ENCODE measurements at places on chromosomes 7 and 10.

DNA sequence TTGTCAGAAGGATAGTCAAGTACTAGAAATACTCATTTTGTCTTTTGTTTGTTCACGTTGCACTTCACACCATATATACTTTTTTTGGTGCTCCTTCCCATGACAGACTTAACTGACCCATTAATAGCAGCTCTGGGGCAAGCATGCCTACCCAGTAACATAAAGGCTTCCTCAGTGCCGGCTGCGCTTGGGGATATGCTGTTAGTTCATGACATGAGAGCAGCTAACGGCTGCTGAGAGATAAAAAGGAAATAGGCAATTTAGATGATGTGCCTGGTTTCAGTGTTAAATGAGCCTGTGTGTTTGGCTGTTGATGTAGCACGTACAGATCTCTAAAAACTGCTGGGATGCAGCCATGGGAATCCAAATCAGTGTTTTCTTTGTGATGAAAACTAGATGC lies 86.4 kb downstream of the TAX1BP1 start:
- no peak for DNase-seq

GRCh38 chr10:21173802-21174714 lies 276.9 kb upstream of the NEBL start:
- peak; percentile 45 for DNase-seq

DNA sequence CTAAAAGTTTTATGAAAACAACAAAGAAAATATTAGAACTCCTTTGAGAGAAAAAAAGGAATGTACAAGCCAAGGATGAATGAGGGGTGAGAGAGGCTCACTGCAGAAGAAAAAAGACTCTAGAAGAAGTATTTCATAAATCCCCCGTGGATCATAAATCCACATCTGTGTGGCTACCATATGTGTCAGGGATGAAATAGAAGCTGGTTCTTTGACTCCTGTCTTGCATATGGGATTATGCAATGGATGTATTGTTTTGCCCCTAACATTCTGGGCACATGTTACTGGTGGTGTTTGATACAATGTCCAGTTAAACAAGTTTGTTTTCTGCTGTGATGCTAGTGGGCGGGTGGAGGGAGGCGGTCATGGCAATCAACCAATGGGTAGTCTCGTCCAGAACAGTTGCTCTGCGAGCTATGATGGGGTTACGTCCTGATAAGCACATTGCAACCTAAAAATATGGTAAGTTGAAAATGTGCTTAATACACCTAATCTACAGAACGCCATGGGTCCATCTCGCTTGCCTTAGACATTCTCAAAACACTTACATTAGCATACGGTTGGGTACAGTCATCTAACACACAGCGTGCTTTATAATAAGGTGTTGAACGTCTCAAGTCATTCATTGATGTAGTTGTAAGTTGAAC lies 34.1 kb upstream of the PITRM1 start:
- no peak for DNase-seq

DNA sequence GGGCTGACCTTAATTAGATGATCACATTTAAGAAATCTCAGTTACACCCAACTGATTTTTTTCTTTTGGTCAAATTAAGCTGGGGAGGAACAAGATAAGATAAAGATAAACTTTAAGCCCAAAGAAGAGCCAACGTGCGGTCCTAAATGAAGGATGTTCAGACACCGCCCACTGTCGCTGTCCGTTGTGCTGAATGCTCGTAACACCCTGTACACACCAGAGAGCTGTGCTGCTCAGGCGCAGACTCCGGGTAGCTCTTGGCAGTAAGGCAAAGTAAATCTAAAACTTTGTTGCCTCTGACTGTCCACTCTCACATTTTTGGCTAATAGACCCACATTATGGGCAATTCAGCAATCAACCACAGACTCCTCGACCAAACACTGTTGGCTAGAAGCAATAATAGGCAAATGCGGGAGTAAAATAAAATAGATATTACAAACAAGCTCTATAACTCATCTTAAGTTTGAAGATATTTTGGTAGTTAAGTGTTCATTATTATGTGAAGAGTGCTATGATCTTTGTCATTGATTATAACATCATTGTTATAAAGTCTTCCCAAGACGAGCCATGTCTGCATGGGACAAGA lies 57.1 kb downstream of the PLPP4 start:
- no peak for DNase-seq

- DNase-seq = no peak
Observed at GRCh38 chr10:49254556-49255318, 44.2 kb upstream of the C10orf71 start.

DNA sequence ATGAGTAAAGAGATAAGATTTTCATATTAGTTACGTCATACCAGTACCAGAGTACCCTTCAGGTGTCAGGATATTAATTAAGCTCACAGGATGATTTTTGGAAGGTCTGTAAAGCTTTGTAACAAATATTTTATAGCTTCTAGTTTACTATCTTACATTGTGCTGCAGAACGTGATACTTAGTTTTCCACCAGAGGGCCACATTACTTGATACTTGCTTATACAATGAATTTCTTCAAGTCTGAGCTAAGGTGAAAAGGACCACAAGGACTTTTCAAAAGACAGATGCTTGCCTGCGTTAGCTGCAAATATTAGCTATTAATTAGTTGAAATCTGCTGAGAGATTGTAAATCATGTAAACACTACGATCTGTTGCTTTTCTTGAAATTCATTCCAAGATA lies 12.2 kb downstream of the FOXP2 start:
- DNase-seq = no peak

DNA sequence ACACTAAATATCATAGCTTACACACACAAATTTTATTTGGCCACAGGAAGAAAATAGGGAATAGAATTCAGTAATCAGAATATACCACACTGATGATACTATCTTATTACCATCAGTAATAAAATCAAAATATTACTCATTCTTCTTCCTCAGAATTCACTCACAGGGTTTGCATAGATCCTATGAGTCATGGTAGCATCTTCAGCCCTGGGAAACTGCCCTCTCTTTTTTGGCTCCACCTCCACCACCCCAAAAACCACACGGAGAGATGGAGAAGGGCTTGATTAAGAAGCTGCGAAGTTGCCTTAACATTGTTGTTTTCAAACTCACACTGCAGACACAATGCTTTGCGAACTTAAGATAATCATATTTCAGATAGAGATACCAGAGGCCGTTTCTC lies 154.1 kb upstream of the AHR start:
- DNase-seq = no peak

GRCh38 chr7:35359423-35359822 lies 105.5 kb upstream of the TBX20 start:
- DNase-seq = no peak

- DNase-seq = no peak
Observed at GRCh38 chr7:2055956-2056355, 176.8 kb downstream of the MAD1L1 start.

- no peak for DNase-seq
Observed at GRCh38 chr7:67857698-67858097, 861.1 kb downstream of the TYW1 start.

DNA sequence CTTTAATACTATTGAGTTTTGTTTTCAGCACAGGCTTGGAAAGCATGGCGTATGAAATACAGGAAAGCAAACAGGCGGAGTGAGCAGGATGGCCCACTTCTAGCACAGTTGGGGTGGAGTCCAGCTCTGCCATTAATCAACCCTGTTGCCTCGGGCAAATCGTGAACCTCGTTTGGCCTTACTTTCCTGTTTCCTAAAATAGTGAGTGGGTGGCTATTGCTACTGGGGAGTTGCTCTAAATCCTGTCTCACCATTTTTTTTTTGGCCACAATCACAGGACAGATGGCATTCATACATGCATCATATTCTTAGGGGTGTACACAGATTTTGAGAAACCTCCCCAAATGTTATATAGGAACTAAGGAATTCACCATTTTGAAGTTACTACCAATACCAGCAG lies 157.8 kb downstream of the ANLN start:
- no peak for DNase-seq

GRCh38 chr7:91837397-91838070 lies 43.0 kb downstream of the MTERF1 start:
- no peak for DNase-seq

Data from midbrain (tissue), 1 donor.